ENCODE measurements at places on chromosomes 12 and 14. TPM values are rescaled to one million over a fixed set of nuclear protein-coding genes. Genes with fewer than 3 reads are reported as not detected.

DNA sequence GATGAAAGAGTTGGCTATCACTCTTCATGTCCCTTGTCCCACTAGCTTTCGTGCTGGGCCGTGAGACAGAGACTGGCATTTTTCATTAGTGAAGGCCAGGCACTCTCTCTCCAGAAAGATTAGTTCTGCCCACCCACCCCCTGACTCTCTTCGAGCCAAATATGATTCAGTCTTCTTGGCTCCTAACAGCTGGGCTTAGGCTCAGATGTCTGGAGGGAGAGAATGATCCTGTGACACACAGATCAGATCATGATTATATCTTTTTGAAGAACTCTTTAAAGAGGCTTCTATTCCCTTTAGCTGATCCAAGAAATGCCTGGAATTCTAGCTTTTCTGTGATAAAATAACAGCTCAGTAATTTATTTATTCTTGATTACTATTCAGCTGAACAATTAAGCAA lies 5.2 kb upstream of the GNG2 start:
- no peak for DNase-seq

- no peak for DNase-seq
Observed at GRCh38 chr12:82981150-82981549, 294.4 kb downstream of the TMTC2 start.

The SRRM4 gene
- total RNA-seq, result not detected

DNA sequence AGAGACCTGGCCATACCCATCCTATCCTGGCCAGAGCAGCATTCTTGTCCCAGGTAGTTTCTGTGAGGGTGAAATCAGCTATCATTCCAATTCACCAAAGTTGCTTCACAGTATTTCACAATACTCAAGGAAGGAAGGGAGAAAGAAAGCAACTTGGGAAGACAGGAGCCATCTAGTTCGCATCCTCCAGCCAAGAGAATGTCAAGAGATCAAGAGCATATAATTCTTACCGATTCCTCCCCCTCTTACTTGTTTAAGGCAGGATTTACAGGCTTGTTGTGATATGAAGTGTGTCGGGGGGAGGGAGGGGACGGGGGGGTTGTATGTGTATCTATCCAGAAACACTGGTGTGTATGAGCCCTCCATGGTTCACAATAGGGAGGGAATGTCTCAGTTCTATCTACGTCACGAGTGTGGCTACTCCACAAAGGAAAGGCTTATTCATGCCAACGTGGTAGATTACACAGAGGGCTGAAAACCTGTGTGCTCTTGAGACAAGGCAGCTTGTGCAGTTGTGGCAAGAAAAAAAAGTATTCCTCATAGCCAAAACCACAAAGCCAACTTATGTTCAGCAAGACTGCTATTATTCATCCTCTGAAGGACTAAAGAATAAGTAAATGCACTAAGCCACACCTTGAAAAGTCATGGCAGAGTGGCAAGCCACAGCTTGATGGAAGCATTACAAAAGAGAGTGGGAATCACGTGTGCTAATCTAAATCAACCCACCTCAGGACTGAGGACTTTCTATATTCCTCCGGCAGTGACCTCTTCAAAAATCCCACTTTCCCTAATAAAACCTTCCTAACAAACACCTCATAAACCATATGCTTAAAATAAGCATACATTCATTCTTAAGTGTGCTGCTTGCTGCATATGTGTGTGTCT lies 35.0 kb downstream of the CORO1C start:
- no peak for DNase-seq

DNA sequence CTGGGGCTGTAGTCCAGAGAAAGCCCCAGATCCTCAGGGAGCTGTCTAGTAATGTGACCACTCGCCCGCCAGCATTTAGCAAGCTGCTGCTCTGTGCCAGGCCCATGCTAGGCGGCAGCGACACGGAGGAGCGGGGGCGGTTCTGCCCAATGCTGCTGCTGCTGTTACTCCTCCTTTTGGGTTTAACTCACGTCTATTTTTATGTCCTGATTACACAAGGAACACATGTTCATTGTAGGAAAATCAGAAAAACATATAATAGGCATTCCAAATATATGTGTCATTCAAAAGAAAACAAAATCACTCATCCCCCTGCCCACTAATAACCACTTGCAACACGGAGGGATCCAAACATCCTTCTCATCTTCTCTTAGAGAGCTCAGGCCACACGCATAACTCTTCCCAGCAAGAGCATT lies 30.4 kb downstream of the CCDC92 start:
- no peak for DNase-seq

The NEUROD4 gene
- not detected for total RNA-seq

The TMEM233 gene
- not detected for total RNA-seq

The CD4 gene
- not detected for total RNA-seq

DNA sequence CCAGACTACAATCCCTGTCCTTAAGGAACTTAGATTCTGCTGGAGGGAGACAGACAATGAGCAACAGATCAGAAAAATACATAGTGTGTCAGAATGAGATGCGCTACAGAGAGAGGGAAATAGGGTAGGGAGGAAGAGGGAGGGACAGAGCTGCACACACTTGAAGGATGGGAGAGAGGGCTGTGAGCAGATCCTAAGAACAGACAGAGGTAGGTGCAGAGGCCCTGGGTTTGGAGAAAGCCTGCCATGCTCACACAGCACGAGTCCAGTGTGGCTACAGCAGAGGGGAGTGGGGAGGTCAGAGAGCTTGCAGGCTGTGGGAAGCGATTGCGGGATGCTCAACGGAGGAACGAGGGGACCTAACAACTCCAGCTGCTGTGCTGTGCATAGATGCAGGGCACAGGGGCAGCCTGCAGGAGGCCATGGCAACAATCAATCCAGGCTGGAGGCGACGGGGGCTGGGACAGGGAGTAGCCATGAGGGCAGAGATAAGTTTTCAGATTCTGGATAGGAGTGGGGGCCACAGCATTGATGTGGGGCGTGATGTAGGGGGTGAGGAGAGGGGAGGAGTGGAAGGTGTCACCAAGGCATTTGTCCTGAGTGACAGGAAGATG lies 20.7 kb downstream of the FAIM2 start:
- DNase-seq, result no peak

- no peak for DNase-seq
Observed at GRCh38 chr12:91364471-91365184, 182.0 kb upstream of the DCN start.

The LRP6 gene
- 12.5 TPM for total RNA-seq

DNA sequence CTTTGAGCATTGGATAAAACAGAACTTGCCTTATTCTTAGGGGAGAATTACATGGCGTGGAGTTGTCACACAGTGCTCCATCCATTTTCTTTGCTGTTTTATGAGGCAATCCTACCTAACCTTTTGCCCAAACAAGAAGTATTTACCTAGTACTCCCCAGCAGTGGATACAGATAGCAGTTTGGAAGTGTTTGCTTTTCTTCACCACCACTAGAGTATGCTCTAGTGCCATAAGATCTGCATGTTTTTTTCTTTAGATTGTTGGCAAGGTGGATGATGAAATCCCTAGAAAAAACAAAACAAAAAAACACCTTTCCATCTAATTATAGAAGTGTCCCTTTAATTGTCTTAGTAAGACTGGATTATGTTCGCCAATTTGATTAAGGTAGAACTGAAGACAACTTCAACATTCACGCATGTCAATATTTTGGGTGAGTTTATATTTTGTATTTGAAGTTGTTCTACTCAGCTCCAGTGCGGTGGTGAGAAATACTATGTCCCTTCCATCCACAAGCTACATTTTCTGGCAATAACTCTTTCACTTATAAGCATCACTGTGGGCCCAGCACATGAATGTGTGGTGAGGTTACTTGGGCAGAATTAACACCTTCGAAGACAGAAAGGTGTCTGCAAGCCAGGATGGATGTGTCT lies 23.6 kb upstream of the TMEM260 start:
- peak; percentile 64 for DNase-seq

DNA sequence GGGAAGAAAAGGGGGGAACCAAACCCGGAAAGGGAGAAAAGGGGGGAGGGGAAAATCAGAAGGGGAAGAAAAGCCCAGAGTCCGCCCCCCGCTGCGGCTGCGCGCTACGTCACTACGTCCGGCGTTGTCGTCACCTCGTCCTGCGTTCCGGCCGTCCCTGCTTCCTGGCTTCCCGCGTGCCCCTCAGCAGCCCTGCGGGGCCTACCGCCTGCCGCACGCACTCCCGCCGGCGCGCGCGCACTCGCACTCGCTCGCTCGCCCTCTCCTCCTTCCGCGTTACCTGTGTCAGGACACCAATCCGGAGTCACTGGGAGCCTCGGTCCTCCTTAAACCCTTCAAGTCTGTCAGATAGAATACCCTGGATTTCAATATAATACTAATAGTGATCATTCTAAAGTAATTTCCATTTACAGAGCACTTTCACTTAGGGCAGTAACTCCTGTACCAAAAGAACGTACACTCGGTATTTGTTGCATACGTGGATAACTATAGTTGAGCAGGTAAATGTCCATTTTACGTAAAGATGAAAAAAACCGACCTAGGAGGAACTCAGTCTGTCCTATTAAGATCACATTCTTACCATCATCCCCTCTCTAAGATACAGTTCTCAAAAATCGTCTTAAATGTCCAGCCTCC lies at the start of gene R3HDM2:
TSS of gene R3HDM2 (minus strand) at position 113 of the 636 bp plus-strand sequence. CDS start 120,615 bp downstream, outside the sequence.
- peak; percentile 99 for DNase-seq

The PMCH gene
- not detected for total RNA-seq

- DNase-seq, result no peak
Observed at GRCh38 chr14:41604721-41605531, 1.8 kb upstream of the LRFN5 start.

- DNase-seq, result no peak
Observed at GRCh38 chr12:94550964-94551363, 91.3 kb upstream of the CEP83 start.

DNA sequence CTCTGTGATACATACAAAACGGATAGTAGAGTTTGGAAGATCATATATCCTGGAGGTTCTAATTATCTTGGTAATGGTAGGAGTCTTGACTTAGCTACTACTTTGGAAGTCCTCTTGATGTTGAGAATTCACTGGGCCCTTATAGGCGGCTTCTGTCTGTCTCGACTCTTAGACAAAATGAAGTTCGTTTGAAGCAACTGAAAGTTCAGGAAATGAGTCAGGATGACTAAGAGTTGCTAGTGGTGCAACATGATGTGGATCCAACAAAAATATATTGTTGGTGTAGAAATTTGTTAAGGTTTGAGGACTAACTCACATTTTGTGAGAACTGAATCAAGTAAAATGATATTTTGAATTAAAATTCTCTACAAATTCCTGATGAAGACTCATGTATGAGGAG lies 272.7 kb downstream of the AEBP2 start:
- DNase-seq, result no peak

The KIF26A gene
- not detected for total RNA-seq

The MSI1 gene
- total RNA-seq, result not detected

DNA sequence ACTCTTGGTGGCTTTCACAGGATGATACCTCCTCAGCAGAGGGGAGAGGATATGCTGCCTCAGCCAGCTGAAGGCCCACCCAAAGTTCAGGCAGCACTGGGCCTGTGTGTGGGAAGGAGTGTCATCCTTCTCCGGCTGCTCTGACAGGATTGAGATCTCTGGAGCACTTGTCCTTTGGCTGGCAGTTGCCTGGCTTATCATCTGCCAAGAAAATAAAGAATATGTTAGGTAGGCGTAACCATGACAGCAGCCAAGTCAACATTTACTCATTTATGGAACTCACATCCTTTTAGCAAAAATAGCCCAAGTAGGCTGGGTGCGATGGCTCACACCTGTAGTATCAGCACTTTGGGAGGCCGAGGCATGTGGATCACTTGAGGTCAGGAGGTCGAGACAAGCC lies 68.5 kb downstream of the PPFIBP1 start:
- DNase-seq, result no peak

The MOAP1 gene
- 79.2 TPM for total RNA-seq

The CPM gene
- total RNA-seq, result not detected

DNA sequence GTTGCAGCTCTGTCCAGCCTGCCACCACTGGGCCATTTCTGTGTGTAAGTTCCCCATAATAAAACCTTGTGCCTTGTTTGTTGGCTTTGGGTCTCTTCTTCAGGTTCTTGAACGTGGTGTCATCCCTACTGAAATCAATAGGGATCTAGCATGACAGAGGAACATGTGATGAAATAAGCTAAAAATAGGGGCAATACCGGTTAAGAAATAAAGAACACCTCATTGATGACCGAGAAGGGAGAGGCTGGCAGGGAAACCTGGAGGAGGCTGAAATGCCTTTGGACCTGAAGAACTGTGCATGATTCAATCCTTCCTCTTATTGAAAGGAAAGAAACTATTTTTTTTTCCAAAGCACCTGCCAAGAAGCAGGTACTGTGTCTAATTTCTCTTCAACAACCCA lies 172.3 kb downstream of the PPM1H start:
- DNase-seq, result no peak

GRCh38 chr14:56004786-56005185 lies 113.4 kb upstream of the PELI2 start:
- peak; percentile 52 for DNase-seq

DNA sequence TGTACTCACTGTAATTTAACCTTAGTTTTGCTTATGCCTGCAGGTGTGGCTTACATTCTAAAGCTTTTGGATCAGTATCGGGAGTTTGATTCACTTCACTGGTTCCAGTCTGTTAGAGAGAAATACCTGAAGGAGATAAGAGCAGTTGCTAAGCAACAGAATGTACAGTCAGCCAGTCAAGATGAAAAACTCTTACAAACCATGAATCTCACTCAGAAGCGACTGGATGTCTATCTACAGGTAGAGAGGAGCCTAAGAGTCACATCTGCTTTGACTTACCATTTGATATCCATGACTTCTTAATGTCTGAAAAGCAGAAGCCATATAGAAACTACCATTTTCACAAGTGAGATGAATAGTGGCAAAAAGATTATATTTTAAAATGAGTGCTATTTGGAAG lies 56.5 kb downstream of the WASHC4 start:
- no peak for DNase-seq

DNA sequence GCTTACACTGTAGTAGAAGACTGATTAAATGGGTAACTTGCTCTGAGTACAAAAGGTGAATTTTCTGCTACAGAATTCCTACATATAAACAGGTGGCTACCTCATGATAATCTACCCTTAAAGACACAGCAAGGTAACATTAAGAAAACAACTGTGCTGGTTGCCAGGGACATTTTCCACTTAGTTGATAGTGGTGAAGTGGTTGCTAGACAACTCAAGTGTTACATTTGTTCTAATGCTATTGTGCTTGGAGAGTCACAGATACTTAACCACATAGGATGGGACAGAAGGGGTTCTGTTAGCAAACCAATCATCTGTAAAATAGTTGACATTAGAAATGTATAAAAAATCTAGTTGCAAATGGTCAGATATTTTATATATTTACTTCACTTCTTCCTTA lies 870.3 kb upstream of the SEL1L start:
- no peak for DNase-seq
